ENCODE measurements at places on chromosomes 7 and 10.

GRCh38 chr10:123929791-123930190 is 38.2 kb upstream of the CPXM2 start:
- no peak for DNase-seq

GRCh38 chr10:72342911-72343310 is 11.8 kb downstream of the DNAJB12 start:
- no peak for DNase-seq

DNA sequence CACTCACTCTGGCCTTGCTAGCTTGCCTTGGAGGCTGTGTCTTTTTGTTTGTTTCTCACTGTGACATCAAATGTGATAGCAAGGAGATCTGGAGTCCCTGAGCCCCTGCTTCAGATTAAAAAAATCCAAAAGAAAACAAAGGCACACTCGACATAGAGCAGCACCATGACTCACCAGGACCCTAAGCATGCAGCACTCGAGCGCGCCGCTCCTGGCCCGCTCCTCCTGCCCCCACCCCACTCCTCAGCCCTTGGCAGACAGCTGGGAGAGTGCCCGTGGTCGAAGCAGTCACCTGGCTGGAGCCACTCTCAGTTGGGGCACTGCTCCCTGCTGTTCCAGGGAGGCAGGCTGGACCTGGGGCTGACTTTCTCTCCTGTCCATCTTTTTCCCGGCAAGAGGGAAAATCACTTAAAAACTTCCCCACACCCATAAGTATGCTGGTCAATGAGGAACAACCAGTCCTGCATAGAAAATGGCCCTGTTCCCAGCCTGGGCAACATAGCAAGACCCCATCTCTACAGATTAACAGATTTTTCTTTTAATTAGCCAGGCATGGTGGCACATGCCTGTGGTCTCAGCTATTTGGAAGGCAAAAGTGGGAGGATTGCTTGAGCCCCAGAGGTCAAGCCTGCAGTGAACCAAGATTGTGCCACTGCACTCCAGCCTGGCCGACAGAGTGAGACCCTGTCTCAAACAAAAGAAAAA is 128.4 kb downstream of the PAXIP1 start:
- DNase-seq, result no peak

DNA sequence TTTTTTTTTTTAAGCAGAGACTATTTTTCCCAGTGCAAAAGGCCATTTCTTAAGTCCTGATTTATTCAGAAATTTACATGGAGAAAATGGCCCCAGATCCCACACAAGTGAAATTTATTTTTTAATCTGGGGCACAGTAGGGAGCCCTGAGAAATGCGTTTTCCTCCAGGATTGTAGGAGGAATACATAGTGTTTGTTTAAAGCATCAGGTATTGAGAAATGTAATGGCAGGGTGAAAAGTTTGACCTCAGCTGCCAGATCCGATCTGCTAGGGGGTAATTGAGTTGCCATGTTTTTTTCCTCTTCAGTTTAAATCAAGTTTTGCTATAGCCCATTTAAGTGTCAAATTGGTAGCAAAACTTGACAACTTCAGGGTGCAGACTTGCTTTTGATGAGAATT is 110.0 kb downstream of the LRMDA start:
- no peak for DNase-seq

DNA sequence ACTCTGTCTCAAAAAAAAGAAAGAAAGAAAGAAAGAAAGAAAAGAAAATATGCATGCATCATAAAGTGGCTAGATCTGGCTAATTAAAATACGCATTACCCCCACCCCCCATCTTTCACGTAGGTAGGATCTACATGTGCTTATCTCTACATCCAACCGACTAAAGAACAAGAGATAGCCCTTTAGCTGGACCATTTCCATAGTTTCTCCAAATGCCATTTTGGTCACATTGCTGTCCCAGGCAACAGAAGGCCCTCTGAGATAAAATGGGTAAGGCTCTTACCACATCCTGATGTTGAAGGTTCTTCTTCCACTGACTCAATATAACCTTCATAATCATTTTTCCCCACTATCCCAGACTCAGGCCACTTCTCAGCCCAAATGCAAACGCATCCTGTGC is 31.5 kb downstream of the PIK3AP1 start:
- DNase-seq, result no peak

DNA sequence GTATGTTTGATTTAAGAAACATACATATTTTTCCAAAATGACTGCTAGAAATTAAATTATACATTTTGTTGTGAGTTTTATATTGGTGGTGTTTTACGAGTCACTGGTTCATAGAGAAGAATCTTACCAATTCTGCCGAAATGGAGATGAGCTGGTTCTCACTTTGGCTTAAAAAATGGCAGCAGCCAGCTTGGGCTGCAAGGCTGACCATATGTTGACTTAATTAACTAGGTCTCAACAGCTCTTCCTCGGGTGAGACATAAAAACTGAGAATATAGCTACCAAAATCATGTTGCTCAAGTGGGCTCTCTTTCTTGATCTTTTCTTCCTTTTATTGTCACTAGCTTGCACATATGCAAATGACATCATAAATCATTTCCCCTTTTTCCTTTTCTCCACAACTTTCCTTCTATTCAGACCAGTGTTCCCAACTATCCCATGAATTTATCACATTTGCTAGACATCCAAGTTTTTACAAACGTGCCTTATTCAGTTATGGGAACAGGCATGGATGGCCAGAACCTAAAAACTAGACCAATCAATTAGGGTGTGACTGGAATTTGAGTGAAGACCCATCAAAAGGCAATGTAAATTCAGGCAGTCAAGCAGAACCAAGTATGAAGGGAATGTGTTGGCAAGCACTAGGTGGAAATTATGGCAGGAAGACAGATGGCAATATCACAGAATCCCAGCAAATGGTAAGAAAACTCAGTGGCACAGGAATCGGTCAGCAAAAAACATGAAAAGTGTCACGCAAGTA is 6.4 kb upstream of the TSPAN12 start:
- DNase-seq, result no peak

DNA sequence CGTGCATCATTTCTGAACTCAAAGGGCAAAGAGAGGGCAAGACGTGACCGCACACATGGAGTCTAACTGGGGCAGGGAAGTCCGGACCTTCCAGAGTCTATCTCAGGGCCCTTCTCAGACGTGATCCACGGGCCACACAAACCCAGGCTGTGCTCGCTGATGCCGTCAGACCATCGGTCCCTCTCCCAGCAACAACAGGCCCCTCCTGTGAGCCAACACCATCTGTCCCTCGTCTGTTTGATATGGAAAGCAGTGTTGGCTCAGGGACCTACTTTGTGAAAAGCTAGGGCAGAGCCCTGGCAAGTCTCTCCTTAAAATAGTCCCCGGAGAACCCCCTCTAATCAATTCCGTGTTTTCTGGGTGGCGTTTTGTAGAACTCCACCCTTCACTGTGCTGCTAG is 208.8 kb downstream of the TCERG1L start:
- no peak for DNase-seq

DNA sequence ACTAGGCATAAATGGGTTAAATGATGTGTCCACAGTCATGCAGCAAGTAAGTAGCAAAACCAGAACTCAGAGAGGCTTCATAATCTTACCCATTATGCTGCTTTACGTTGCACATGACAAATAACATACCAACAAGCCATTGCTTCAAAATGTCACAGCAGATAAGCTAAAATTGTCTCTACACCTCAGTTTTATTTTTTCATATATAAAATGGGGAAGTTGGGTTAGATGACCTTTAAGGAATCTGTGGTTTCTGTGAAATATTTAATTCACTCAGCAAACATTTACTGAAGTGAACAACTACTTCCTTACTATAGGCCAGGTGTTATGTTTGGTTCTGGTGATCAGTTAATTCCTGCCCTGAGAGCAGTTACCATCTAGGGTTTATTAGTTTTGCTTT is 2.2 kb upstream of the ASCC1 start:
- DNase-seq, result no peak

GRCh38 chr10:49431426-49431825 is 35.5 kb upstream of the DRGX start:
- no peak for DNase-seq

DNA sequence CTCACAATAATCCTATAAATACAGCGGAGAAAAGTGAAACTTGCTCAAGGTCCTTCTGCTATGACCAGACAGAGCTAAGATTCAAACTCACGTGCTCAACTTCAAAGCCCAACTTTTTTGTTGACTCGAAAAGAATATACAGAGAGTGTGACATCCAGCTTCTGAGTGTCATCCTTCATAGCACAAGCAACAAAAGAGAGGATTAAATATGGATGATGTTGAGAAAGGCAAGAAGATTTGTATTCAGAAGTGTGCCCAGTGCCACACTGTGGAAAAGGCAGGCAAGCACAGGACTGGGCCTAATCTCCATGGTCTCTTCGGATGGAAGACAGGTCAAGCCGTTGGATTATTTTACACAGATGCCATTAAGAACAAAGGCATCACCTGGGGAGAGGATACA is 2.1 kb upstream of the FAM3C start:
- no peak for DNase-seq

- no peak for DNase-seq
These were observed 59.6 kb upstream of the EBF3 start for GRCh38 chr10:130023454-130024230.

GRCh38 chr7:37656913-37657530 is 26.5 kb upstream of the GPR141 start:
- no peak for DNase-seq

- no peak for DNase-seq
These were observed 2.1 kb upstream of the IL6 start for GRCh38 chr7:22724861-22725260.

DNA sequence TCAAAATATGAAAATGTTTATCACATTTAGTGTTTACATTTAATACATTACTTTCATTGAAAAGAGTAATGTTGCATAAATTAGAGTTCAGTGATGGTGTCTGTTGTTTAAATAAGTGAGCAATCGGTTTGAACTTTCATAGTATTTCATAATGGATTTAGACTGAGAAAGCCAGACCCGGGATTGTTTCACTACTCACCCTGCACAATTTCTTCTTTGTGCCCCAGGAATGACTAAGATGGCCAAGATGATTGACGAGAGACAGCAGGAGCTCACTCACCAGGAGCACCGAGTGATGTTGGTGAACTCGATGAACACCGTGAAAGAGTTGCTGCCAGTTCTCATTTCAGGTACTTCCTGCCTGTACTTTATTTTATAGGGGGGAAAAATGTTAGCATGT is 74.6 kb downstream of the VCL start:
- no peak for DNase-seq

DNA sequence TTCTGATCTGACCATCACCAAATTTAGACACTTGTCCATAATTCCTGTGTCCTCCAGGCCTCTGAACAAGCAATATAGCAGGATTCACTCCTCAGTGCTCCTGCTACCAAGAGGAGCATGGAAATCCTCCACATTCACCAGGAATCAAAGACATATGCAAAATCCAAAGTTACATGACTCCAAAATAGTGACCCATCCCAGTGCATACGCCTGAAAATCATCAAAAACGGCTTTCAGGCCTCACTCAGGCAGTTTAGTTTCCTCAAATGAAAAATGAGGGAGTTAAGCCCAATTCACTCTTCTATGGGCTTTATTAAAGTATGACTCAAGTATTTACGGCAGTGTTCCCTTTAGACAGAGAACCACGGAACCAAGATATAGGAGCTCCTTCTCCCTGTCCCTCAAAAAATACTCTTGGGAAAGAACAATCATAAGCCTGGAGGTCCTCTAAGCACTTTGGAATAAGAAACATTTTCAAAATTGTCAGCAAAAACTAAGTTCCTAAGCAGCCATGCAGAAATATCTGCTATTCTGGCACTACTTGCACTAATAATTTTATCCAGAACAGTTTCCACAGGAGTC is 240.7 kb downstream of the PARD3 start:
- no peak for DNase-seq

- DNase-seq, result no peak
These were observed 288.2 kb downstream of the POU6F2 start for GRCh38 chr7:39265641-39266591.

GRCh38 chr7:85997515-85997914 is 646.2 kb upstream of the GRM3 start:
- no peak for DNase-seq

- no peak for DNase-seq
These were observed 108.6 kb downstream of the NRF1 start for GRCh38 chr7:129719980-129720732.

- no peak for DNase-seq
These were observed 8.4 kb downstream of the AQP1 start for GRCh38 chr7:30920021-30920583.

- no peak for DNase-seq
These were observed 19.4 kb upstream of the PDGFA start for GRCh38 chr7:538764-539685.

GRCh38 chr10:119252051-119252465 is 44.7 kb downstream of the GRK5 start:
- DNase-seq, result no peak

- DNase-seq, result no peak
These were observed 119.6 kb upstream of the MKX start for GRCh38 chr10:27865221-27865635.

DNA sequence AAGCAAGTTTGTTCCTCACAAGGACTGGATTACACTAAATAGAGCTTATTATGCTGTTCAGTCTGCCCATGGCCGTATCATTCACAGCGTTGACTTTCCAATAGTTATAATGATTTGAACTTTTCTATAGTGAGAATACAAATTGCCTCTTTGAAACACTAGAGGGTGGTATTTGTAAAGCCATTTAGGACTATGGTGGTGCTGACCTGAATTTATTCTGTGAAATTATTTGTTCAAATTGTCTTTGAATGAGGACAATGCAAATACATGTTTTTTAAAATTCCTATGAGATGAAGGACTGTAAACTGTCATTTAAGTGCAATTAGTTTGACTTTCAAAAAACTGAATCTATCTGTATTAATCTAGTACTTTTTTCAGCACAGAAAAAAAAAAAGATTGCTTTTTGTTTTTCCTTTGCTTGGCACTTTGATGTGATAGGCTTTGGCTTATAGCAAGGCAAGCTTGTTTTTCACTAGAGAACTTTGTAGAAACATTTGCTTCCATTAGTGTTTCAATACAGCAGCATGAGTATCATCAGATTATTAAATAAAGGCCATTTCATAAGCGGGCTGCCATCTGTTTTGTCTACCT is 122.7 kb upstream of the TMEM229A start:
- no peak for DNase-seq

- DNase-seq, result no peak
These were observed 35.0 kb downstream of the INPP5A start for GRCh38 chr10:132572545-132572937.

- DNase-seq, result no peak
These were observed 96.3 kb downstream of the ATXN7L1 start for GRCh38 chr7:105779856-105780780.

GRCh38 chr7:8136051-8136730 is 125.8 kb downstream of the ICA1 start:
- DNase-seq, result no peak

DNA sequence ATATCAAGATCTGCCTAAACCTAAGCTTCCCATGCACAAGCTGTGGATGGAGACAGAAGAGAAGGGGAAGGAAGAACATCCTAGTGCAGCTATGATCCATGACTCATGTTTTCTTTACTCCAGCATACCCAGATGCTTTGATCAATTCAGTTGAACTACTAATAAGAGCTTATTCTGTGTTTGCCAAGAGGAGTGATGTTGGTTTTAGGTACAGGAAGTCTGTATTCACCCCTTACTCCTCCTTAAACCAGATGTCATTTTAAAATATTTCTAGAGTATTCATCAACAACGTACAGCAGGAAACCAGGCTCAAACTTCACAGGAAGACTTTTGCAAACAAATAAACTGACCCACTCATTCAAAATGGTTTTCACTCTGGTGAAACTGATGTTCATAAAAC is 29.2 kb downstream of the PANK1 start:
- DNase-seq, result no peak
